Skeletal muscle cell (primary cell): ENCODE measurements at places on chromosomes 12 and 14.

DNA sequence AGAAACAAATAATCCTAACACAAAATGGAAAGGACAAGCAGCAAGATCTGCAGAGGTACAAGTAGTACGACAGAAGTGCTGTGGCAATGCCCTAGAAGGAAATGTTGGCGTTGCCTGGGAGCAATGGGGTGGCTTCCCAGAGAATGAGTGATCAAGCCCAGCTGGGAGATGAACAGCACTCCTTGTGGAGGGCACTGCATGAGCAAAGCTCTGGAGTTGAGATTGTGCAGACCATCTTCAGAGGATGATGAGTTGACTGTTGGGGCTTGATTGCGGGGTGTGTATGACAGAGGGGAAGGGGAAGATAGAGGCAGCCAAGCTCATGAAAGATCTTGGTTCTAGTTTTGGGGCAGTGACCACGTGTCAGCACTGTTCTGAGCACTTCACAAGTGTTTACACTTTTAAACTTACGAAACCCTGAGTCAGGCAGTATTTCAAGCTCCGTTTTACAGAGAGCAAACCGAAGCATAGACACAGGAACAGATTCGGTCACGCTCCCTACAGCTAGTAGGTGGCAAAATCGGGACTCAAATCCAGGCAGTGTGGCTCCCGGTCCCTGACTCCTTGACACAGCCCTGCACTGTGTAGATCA is 127.2 kb upstream of the LHX5 start:
- no peak for DNase-seq

- no peak for DNase-seq
These were observed 23.1 kb downstream of the PPTC7 start for GRCh38 chr12:110560048-110560447.

GRCh38 chr12:108190529-108190928 is 61.4 kb downstream of the WSCD2 start:
- no peak for DNase-seq

DNA sequence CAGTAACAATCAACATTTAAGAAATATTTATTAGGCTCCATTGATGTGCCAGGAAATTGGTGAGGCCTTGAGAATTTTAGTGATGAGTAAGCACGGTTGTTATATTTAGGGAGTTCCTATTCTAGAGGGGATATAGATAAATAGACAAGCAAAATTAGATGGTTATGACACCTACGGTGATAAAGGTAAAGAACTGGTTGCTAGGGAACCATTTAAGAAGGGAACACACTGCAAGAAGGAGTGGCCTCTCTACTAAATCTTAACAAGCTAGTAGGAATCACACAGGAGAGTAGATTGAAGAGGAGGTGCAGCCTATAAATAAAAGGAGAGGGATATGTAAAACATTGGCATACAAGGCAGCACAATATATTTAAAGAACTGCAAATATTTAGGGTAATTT is 155.2 kb downstream of the LRIG3 start:
- no peak for DNase-seq

DNA sequence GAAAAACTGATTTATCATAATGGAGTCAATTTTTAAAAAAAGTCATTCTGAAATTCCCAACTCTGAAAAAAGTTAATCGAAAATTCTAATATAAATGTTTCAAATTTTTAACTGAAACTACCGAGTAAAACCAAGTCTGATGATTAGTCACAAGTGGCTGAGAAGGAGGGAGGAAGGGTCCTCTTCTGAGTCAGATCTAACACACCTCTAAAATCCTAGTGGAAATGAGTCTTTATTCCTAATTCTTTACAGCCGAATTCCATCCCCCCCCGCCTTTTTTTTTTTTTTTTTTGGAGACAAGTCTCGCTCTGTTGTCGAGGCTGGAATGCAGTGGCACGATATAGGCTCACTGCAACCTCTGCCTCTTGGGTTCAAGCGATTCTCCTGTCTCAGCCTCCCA is 37.9 kb downstream of the RAD9B start:
- DNase-seq: no peak

GRCh38 chr14:42565556-42565955 is 958.9 kb downstream of the LRFN5 start:
- no peak for DNase-seq
